Activated naive CD4-positive, alpha-beta T cell treated with anti-CD3 and anti-CD28 coated beads, Interleukin-2, amount 10 ng/mL, durations not matched to agents 7 days and 5 days (primary cell): ENCODE measurements at places on chromosomes 5 and 9.

DNA sequence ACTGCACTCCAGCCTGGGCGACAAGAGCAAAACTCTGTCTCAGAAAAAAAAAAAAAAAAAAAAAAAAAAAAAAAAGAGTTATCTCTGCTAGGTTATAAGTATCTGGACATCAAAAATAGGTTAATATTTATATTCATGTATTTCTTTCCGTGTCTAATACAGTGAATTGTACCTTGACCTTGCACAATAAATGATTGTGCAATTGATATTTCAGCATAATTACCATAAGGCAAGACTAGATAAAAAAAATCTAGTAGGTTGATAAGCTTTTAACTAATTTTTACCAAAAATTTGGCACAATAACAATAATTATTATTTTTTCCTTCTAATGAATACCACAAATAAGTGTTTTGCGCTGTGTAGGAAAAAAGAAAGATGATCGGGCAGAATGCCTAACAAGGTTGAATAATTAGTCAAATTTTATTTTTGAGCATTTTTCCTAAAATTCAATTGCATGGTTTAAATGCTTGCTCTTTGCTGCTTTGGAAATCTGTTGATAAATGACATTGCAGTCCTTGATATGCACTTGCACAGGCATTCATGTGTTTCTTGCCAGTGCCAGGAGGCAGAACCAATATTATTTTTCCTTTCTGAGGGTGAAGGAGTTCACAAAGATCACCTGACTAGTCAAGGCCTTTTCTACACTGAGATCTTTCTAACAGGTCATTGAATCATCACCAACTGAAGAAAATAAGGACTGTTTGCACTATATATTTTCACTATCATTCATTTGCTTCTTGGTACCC lies 127.5 kb downstream of the ARRDC3 start:
- H3K36me3 ChIP-seq = no peaks in the 10 kb centered on the region
- DNase-seq = no peak
- no peak overlapping the region for H3K4me3 ChIP-seq
- H3K27ac ChIP-seq = no peak overlapping the region

- H3K27me3 ChIP-seq = peaks cover 19% of the 10 kb centered on the region
- no peak for DNase-seq
- no peaks in the 10 kb centered on the region for H3K36me3 ChIP-seq
- no peaks in the 10 kb centered on the region for H3K4me1 ChIP-seq
- H3K27ac ChIP-seq = no peak overlapping the region
- no peak overlapping the region for H3K4me3 ChIP-seq
Observed at GRCh38 chr5:72397836-72398235, 77.7 kb downstream of the PTCD2 start.

GRCh38 chr5:142717582-142718215 lies 31.8 kb upstream of the FGF1 start:
- H3K36me3 ChIP-seq = no peaks in the 10 kb centered on the region
- H3K27me3 ChIP-seq = peaks cover 34% of the 10 kb centered on the region
- H3K4me3 ChIP-seq = no peak overlapping the region
- peaks cover 6% of the 10 kb centered on the region for H3K4me1 ChIP-seq

DNA sequence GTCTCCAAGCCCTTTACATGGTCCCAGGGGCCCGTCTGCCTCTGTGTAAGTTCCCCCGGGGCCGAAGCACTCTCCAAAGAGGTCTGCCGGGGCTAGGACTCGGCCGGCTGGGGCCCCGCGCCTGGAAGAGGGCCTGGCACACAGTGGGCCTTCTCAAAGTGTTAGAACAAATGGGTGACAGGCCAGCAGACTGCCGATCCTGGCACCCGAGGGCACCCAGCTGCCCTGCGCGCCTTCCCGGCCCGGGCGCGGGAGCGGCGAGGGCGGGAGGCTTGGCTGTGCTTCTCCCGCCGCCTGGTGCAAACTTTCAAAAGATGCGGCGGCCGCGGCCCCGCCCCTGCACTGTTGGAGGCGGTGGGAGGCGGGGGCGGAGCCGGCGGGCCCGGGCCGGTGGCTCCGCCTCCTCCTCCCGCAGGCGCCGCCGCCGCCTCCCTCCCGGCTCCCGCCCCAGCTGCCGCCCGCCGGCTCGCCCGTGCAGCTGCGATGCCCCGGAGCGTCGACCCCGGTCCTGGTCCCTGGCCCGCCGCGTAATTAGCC lies at the start of gene NEURL1B:
NEURL1B (plus strand) TSS at position 442 of the 537 bp plus-strand sequence. CDS start 144 bp downstream, outside the sequence.
- H3K27me3 ChIP-seq = peaks cover 80% of the 10 kb centered on the region
- H3K4me3 ChIP-seq = peak within 1 kb of the TSS; percentile 67
- no peak within 1 kb of the TSS for H3K27ac ChIP-seq
- peak; percentile 81 for DNase-seq
- no peaks in the 10 kb centered on the region for H3K36me3 ChIP-seq

GRCh38 chr9:131677444-131678180 lies 62.3 kb downstream of the RAPGEF1 start:
- DNase-seq = no peak
- peak overlapping the region; percentile 88 for H3K27ac ChIP-seq
- no peaks in the 10 kb centered on the region for H3K27me3 ChIP-seq
- peak overlapping the region; percentile 25 for H3K4me3 ChIP-seq
- peaks cover 68% of the 10 kb centered on the region for H3K4me1 ChIP-seq

- H3K27ac ChIP-seq = no peak overlapping the region
- H3K27me3 ChIP-seq = no peaks in the 10 kb centered on the region
- peaks cover 10% of the 10 kb centered on the region for H3K36me3 ChIP-seq
- H3K4me1 ChIP-seq = no peaks in the 10 kb centered on the region
- H3K4me3 ChIP-seq = no peak overlapping the region
Observed at GRCh38 chr9:127463911-127464310, 12.6 kb downstream of the LRSAM1 start.

- H3K27ac ChIP-seq = no peak overlapping the region
- H3K4me3 ChIP-seq = no peak overlapping the region
- no peak for DNase-seq
- no peaks in the 10 kb centered on the region for H3K4me1 ChIP-seq
- no peaks in the 10 kb centered on the region for H3K27me3 ChIP-seq
Observed at GRCh38 chr9:112283582-112284253, 49.7 kb downstream of the PTBP3 start.
